ENCODE measurements at places on chromosomes 5 and 9.

GRCh38 chr5:59152701-59153245 lies 569.9 kb downstream of the RAB3C start:
- DNase-seq, result no peak

- no peak for DNase-seq
These were observed 207.9 kb upstream of the EFNA5 start for GRCh38 chr5:107878661-107879060.

- no peak for DNase-seq
These were observed 20.8 kb downstream of the OR1L3 start for GRCh38 chr9:122695696-122696095.

DNA sequence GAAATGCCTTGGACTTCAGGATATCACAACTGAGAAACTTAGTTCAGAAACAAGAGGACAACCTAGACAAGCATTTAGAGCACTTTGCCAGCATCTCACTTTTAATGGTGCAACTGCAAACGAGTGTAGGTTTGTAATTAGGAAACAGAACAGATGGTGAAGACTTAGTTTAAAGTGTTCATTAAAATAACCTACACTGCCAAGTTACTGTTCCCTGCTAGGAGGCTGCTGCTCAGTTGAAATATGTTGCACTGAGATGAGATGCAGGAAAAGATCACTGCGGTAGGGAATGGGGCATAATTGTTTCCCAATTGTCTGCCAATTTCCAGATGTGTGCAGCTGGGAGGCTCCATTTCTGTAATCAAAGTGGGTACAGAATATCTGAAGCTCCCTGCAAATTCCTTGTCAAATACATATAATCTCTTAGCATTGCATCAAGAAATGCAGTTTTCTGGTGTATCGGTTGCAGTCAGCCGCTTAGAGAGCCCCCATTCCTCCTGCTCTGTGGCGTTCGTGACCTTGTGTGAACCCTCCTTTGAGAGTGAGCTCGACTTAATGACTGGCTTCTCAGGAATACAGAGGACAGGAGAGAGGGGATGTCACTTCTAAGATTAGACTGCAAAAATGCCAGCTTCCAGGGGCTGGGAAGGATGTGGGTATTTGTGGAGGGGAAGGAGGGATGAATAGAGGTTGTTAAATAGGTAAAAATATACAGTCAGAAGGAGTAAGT lies 448.9 kb downstream of the MED10 start:
- no peak for DNase-seq

GRCh38 chr9:68416936-68417564 lies 60.6 kb downstream of the PGM5 start:
- DNase-seq, result no peak

- no peak for DNase-seq
These were observed 430.3 kb downstream of the ARHGEF28 start for GRCh38 chr5:74056107-74056788.
